Fibroblast of skin of scalp (primary cell): ENCODE measurements at places on chromosomes 7 and 10.

DNA sequence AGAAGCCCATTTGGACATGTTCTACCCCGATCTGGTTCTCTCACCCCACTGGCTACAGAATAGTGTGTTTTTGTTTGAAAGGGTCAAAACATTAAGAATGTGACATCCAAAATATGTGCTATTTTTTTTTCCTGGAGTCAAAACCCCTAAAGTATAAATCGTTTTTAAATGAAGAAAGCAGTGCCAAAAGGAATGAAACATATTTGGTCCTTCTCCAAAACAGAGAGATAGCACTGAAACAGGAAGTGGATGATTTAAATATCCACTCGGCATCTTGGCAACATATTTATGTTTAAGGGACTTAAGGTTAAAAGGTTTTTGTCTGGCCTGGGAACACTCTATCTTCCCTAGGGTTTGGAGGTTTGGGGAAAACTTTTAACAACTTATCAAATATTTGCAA is 32.3 kb downstream of the CALD1 start:
- DNase-seq, result peak; percentile 62

DNA sequence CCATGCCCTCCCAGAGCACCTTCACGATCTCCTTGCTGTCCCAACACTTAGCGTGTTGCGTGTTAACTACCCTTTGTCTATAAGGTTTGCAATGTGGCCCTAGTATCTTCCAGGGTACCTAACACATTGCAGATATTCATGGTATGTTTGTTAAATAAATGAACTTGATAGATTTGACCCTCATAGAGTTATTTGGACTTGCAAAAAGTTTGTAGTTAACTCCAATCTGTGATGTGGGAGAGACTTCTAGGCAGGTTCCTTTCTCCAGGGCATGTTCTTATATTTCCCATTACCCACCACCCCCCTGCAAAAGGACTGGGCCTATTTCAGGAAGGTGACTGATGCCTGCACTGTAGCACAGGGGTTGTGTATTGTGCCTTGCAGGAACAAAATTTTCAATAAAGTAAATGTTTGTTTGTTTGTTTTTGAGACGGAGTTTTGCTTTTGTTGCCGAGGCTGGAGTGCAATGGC is 612 bp downstream of the HILPDA start:
- DNase-seq, result no peak

DNA sequence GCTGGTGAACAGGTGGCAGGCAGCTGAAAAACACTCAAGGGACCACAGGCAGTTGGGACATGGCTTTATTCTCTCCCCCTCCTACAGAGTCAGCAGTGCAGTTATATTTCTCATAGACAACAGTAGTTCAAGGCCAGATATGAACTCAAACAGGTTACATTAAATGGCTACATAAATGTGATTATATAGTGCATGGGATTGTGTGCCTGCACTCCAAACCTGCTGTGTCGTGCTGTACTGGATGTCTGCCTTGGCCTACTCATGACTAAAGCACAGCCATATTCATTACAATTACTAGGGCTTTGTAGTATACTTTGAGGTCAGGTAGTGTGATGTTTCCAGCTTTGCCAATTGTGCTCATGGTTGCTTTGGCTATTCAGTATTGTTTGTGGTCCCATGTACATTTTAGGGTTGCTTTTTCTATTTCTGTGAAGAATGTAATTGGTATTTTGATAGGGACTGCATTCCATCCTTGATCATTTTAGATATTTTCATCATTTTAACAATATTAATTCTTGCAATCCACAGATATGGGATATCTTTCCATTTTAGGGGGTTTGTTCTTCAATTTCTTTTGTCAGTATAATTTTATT is 393.6 kb downstream of the CNTNAP2 start:
- DNase-seq, result no peak

GRCh38 chr7:46527360-46527759 is 606.3 kb upstream of the IGFBP3 start:
- DNase-seq, result no peak

DNA sequence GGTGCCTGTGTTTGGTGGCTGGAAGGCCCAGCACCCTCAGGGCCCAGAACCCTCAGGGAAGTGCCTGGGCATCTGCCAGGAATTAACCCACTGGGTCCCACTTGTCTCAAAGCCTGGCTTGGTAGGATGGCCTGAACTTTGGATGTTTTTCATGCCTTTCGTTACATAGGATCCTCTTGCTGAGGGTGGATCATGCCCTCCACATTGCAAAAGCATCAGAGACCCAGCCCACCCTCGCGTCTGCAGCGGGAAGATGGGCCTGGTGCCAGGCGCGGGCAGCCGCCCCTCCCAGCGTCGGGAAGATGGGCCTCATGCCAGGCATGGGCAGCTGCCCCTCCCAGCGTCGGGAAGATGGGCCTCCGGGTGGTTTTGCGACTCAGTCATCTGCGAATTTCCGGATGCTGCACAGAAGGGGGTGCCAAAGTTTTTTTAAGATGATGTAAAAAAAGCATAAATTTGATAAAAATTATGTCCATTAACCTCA is 51.9 kb upstream of the PRKAR1B start:
- peak; percentile 30 for DNase-seq

GRCh38 chr7:74653686-74654181 is 3.8 kb upstream of the GTF2I start:
- DNase-seq, result no peak

- peak; percentile 52 for DNase-seq
Observed at GRCh38 chr7:116241291-116241690, 31.0 kb downstream of the TES start.

GRCh38 chr10:93872375-93873158 is 21.2 kb upstream of the SLC35G1 start:
- no peak for DNase-seq

- DNase-seq, result peak; percentile 99
Observed at GRCh38 chr10:126062131-126063032, 166.0 kb downstream of the FANK1 start.
